Stimulated activated CD8-positive, alpha-beta memory T cell treated with anti-CD3 and anti-CD28 coated beads, Interleukin-15, amount 100 ng/mL, for 1 hour (primary cell): ENCODE measurements at places on chromosomes 7 and 10.

DNA sequence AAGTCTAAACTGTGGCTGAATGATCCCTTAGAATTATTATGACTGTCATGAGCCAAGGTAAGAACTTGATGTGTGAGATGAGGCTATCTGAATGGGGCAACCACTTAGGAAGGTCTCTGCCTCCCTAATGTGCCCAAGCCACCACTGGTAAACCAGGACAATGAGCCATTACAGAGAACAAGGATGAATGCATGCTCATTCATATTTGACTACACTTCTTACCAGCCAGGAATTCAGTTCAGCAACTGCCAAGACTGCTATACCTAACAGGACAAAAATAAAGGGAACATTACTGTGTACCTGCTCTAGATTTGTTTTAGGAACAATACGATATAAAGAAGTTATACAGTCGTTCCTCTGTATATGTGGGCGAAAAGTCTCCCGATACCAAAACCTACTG is 23.0 kb downstream of the MPP7 start:
- DNase-seq = no peak

DNA sequence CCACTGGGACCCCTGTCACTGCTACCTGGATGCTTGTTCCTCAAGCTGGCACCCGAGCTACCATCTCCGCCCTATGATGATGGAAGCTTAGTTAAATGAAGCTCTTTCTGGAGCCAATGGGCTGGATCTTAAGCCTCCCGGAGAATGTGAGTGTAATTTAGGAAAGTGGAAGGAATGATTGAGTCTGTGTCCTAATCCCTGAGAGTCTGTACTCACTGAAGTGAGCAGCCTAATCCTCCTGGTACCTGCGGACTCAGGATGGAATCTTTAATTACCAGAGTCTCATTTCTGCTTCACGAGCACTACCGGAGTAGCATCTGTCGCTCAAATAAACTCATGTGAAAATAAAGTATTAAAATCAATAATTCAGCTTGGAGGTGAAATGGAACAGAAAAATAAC is 255.5 kb downstream of the WDR37 start:
- no peak for DNase-seq

DNA sequence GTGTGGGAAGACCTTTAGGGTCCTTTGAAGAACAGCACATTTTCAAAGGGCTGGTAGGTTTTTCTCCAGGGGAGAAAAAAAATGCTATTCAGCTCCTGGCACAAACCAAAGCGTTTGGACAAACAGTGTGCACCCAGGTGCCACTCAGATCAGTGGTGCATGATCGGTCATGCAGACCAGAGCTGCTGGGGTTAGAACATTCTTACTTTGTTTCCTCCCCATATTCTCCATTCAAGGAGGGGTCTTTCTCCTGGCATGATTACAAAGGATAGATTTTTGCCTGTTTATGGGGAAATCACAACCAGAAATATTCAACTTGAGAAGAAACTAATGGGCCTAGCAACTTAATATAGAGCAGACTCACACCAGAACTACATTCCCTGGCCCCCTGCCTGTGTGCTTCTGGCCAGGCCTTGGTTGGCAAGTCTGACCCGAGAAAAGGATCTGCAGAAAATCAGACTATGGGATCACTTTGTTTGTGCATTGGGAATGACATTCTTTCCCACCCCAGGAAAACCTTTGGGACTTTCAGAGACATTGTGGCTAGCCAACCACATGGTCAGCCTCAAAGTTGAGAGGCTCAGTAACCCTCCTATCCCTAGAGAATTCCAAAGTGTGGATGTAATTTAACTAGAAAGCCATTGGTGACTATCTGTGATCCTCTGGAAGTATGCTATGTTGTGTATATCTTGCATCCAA is 82.3 kb upstream of the FGL2 start:
- no peak for DNase-seq

DNA sequence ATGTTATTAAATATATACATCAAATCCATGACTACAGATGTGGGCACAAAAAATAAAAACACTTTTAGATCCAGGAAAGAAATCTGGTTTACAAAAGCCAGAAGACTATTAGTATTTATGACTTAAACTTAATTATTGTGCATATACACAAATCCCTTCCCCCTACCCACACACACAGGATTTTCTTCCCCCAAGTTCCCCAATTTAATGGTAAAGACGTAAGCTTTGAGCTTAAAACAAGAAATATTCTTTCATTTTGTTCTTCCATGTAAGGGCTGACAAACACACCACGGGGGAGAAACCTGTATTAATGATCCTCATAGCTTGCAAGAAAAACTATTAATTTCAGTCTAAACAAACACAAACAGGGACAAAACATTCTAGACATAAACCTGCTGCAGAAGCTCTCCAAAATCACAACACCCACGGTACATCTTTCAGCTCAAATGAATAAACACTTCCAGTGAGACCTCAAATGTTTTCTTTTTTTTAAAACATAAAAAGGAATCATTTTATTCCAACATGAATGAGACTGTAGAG is 28.5 kb downstream of the OSBPL3 start:
- no peak for DNase-seq

- no peak for DNase-seq
Observed at GRCh38 chr10:97570789-97571471, 1.6 kb upstream of the ANKRD2 start.

DNA sequence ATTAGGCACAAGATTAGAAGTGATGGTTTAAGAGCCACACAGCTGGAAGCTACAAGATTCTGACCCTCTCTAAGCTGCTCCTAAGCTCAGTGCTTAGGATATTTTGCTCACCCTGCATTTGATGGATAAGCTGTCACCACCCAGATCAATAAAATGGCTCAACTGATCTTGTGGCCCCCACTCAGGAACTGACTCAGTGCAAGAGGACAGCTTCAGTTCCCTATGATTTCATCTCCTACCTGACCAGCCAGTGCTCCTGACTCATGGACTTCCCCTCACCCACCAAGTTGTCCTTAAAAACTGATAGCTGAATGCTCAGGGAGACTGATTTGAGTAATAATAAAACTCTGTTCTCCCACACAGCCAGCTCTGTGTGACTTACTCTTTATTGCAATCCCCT is 833.8 kb downstream of the GRID1 start:
- DNase-seq = no peak

DNA sequence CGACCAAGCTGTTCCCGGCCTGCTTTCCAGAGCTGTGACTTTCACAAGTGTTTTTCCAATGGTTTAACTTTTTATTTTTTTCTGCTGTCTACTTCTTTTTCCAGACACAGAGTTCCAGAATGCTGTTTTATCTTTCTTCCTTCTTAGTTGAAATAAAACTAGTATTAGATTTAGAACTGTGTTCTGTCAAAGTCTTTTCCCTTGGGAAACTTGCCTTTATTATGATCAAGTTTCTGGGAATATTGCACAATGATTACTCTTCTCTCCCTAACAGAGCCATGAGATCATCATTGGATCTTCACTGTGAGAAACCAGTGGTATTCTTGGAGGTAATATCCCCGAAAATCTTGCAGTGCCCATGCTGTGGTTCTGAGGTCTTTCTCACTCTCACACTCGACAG is 104.9 kb upstream of the KCND2 start:
- no peak for DNase-seq

GRCh38 chr10:20988357-20988983 is 91.4 kb upstream of the NEBL start:
- DNase-seq = no peak

DNA sequence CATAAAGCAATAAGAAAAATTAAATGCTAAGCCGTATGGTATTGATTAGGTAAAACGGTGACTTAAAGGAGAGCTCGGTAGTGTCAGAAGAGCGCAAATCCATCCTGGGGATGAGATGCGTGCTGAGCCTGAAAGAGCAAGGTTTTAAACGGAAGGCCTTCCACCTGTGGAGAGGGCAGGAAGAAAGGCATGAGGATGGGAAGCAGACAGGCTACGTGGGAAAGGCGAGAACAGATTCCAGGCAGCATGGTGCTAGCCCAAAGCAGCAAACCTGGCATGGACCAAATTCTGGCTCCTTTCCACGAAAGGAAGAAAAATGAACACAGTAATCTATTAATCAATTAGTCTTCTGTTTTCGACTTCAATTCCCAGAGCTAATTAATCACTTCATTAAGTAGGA is 103.5 kb downstream of the HIPK2 start:
- DNase-seq = no peak

DNA sequence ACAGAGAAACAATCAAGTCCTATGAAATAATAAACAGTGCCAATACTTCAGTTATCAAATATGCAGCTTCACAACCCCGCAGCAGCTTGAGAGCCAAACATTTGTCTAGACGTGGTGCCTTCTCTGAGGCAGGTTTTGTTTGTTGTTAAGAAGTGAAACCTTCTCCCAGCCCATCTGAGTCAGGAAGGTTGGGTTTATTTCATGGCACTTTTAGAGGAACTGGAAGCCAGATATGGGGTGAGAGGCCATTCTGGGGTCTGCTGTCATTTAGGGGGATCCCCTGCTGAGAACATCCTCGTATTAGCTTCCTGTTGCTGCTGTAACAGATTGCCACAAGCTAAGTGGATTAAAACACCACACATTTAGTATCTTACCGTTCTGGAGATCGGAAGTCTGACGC is 113.6 kb downstream of the GRK5 start:
- DNase-seq = no peak

GRCh38 chr7:19754521-19755116 is 18.8 kb downstream of the TMEM196 start:
- no peak for DNase-seq

DNA sequence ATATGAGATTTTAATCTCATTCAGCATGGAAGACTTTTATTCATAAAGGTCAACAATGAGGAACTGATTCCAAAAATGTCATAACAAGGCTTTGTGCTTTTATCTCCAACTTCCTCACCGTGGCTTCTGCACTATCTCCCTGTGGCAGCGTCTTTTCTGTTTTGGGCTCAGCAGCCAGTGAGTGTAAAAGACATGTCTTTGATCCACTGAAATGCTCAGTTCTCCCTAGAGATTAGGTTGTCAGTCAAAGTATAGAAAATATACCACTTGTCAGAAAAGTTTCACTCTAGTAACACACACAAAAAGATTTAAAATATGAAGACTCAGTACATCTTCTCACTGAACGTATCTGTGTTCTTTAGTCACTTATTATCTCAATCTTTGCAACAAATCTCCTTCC is 901.8 kb upstream of the ZWINT start:
- DNase-seq = no peak

GRCh38 chr10:12448340-12448728 is 99.0 kb downstream of the CAMK1D start:
- no peak for DNase-seq

- DNase-seq = no peak
Observed at GRCh38 chr10:132738454-132739224, 47.3 kb downstream of the NKX6-2 start.

GRCh38 chr7:13286916-13287315 is 599.5 kb downstream of the ARL4A start:
- DNase-seq = no peak

DNA sequence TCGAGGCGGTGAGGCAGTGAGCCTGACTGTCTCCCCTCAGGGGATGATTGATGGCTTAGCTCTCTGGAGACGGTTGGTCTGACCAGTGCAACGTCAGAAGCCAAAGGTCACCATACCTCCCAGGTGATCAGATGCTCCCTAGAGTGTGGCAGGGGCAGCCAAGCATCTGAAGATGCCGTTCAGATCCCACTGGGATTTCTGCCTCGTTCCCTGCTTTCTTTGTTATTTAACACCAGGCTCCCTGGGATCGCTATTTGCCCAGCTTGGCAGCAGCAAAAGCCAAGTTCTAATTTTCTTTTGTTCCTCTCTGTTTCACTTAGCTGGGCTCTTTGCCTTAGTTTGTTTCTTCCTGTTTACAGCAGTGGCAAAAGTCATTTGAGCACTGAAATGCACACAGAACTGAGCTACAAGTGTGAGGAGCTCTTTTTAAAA is 53.5 kb upstream of the SVIL start:
- no peak for DNase-seq

DNA sequence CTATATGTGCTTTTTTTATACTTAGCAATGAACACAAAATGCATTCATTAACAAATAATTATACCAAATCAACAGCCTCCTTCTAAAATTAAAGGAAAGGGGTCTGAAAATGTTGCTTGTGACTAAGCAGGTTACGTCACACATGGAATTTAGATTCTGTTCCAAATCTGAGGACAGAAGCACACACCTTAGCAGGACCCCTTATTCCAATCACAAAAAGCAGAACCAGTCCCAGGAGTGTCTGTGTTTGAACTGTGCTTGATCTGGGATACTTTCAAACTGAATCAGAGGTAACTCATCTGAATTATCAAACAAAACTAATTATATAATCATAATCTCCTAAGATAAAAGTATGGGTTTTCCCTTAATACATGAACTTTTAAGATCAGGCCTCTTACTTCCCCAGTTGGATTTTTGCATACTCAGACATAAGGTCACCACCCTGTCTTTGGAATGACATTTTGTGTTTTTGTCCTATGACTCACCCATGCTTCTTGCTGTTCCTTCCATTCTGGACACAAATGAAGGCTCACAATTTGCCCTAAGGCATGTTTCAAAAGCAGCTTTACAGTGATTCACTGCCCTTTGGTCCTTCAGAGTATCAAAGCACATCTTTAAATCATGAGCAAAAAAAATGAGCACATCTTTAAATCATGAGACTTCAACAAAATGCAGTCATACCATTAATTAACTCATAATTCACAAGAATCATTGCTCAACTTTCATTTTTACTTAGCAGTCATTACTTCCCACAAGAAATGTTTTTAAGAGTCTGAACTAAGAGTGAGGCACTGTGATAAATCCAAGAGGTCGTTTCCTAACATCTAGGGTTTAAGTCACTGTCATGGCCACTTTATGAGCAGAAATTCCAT is 35.5 kb downstream of the SEMA3C start:
- DNase-seq = no peak

DNA sequence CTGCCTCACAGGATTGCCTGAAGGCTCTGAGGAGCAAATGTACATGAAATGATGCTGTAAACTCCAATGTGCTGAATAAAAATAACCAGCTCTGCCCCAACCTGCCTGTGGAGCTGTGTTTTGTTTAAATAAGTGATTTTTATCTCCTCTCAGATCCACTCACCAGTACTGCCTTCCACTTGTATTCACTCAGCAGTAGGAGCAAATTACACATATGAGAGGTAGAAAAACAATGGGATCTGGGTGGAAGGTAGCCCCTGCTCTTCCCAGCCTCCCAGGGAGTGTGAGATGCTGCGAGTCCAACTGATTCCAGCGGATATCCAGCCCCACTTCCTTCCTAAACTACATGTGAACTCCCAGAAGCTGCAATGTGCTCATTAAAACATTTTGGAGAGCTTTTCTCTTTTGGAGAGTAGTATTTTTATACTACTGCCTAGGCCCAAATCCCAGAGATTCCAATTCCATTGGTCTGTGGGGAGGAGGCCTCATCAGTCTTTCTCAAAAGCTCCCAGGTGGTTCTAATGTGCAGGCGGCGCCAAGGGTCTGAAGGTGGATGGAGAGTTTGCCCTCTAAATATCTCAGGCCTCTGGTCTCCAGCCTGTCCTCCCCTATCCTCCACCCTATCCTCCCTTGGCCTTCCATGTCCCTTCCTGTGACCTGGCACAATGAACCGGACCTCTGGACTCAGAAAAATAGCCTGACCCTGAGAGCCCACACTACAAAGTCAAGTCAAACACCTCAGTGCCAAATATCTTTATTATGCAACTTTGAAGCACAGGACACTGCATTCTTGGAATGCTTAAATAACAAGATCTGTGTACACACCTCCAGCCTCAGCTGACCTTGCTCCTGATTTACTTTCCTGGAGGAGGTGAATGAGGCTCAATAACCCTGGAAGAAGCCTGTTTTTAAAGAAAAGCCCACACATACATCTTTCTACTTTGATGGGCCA is 46.2 kb downstream of the CPVL start:
- no peak for DNase-seq
